ENCODE measurements at places on chromosomes 12 and 14. TPM values are rescaled to one million over a fixed set of nuclear protein-coding genes. Genes with fewer than 3 reads are reported as not detected.

OR4N2 gene
- not detected for total RNA-seq

GPR132 gene
- 1.2 TPM for total RNA-seq

DDN gene
- total RNA-seq = 14.7 TPM

PARPBP gene
- 6.5 TPM for total RNA-seq

OVCH1 gene
- 0.41 TPM for total RNA-seq

CELA1 gene
- total RNA-seq = not detected

MLXIP gene
- total RNA-seq = 6.9 TPM

SLCO1C1 gene
- 16.7 TPM for total RNA-seq

CGRRF1 gene
- 19.6 TPM for total RNA-seq

OR6J1 gene
- not detected for total RNA-seq

SYCP3 gene
- 0.82 TPM for total RNA-seq

CD163L1 gene
- total RNA-seq = 5.7 TPM

IL26 gene
- not detected for total RNA-seq

SLC38A4 gene
- 0.41 TPM for total RNA-seq

ADGRD1 gene
- 4.5 TPM for total RNA-seq

OR4E2 gene
- not detected for total RNA-seq

CMA1 gene
- total RNA-seq = not detected

PIWIL1 gene
- not detected for total RNA-seq

BICDL1 gene
- 24.5 TPM for total RNA-seq

CCT2 gene
- 297 TPM for total RNA-seq

RBP5 gene
- total RNA-seq = not detected

TAS2R7 gene
- 0.41 TPM for total RNA-seq

GPR65 gene
- total RNA-seq = under 0.01 TPM

A2ML1 gene
- total RNA-seq = 0.41 TPM

VRTN gene
- total RNA-seq = not detected

KRT75 gene
- total RNA-seq = not detected

NINJ2 gene
- 2.9 TPM for total RNA-seq

LTBP2 gene
- total RNA-seq = 1.2 TPM

PMCH gene
- 0.41 TPM for total RNA-seq

WNT1 gene
- not detected for total RNA-seq

SPX gene
- total RNA-seq = 0.41 TPM

RACGAP1 gene
- total RNA-seq = 26.5 TPM

TAMALIN gene
- 2.4 TPM for total RNA-seq

TMX1 gene
- 22.0 TPM for total RNA-seq

TMPO gene
- total RNA-seq = 146 TPM

TGM1 gene
- total RNA-seq = 0.82 TPM

UBE2N gene
- 218 TPM for total RNA-seq

NGB gene
- total RNA-seq = 4.9 TPM

ART4 gene
- not detected for total RNA-seq

HOXC11 gene
- not detected for total RNA-seq

KCNH5 gene
- 24.5 TPM for total RNA-seq

MYH7 gene
- 0.41 TPM for total RNA-seq

TEAD4 gene
- 0.41 TPM for total RNA-seq

C12orf54 gene
- total RNA-seq = not detected

TMEM30B gene
- total RNA-seq = under 0.01 TPM

SMCO3 gene
- total RNA-seq = 0.41 TPM

ZFHX2 gene
- 1.2 TPM for total RNA-seq

TOGARAM1 gene
- 81.5 TPM for total RNA-seq

MORN3 gene
- 3.3 TPM for total RNA-seq

AQP2 gene
- total RNA-seq = not detected

STYK1 gene
- 2.9 TPM for total RNA-seq

TWF1 gene
- 187 TPM for total RNA-seq

Data from frontal cortex (tissue), 4 donors.